Psoas muscle (tissue), 8 donors: ENCODE measurements at places on chromosomes 12 and 14. TPM values are rescaled to one million over a fixed set of nuclear protein-coding genes. Genes with fewer than 3 reads are reported as not detected.

Gene IL31
- total RNA-seq = not detected

Gene TEDC1
- total RNA-seq = 2.0 TPM

Gene KCNA1
- total RNA-seq = not detected

Gene ORAI1
- total RNA-seq = 34.2 TPM

DNA sequence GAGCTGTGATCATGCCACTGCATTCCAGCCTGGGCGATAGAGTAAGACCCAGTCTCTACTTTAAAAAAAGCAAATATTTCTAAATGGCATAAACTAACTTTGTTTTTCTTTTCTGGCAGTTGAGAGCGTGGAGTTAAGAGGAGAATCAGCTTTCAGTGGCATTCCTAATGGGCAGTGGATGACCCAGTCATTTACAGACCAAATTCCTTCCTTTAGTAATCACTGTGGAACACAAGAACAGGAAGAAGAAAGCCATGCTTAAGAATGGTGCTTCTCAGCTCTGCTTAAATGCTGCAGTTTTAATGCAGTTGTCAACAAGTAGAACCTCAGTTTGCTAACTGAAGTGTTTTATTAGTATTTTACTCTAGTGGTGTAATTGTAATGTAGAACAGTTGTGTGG lies 21.2 kb downstream of the TDG start:
- H3K27me3 ChIP-seq = no peaks in the 10 kb centered on the region
- H3K4me3 ChIP-seq = no peak overlapping the region
- H3K36me3 ChIP-seq = peaks cover 13% of the 10 kb centered on the region
- no peak overlapping the region for H3K27ac ChIP-seq
- no peak for DNase-seq

DNA sequence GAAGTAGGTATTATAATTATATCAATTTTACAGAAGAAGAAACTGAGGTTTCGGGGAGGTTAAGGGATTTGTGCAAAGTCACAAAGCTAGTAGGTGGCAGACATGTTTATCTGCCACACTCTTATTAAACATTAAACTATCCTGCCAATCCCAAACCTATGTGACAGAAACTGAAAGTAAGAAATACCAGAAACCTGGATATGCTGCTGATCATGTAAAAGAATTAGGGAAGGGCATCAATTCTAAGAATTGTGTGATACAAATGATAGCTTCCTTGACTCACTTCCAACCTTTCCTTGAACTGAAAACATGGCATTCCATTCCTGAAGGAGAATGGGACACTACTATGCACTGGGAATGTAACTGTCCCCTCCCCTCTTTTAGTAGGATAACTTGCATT lies 16.9 kb downstream of the TAOK3 start:
- H3K4me3 ChIP-seq = no peak overlapping the region
- peaks cover 12% of the 10 kb centered on the region for H3K4me1 ChIP-seq
- no peak for DNase-seq
- H3K36me3 ChIP-seq = no peaks in the 10 kb centered on the region

DNA sequence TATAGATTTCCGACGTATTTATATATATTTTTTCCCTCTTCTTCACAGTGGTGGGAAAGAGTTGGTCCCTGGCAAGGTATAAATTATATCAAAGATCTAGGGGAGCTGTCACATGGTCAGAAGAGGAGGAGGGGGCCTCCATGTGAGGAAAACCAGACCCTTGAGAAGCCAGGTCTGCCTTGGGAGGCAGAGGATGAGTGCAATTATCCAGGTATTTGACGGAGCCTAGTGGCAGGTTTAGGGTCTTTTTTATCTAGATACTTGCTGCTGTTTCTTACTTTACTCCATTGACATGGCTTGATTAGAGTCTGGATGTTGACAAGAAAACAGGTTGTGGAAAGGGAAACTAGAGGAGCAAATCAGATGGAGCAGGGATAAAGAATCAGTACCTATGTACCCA lies 5.5 kb downstream of the COPZ1 start:
- H3K4me1 ChIP-seq = peaks cover 44% of the 10 kb centered on the region
- DNase-seq = no peak
- no peak overlapping the region for H3K27ac ChIP-seq
- no peaks in the 10 kb centered on the region for H3K36me3 ChIP-seq
- H3K4me3 ChIP-seq = no peak overlapping the region
- H3K27me3 ChIP-seq = no peaks in the 10 kb centered on the region

DNA sequence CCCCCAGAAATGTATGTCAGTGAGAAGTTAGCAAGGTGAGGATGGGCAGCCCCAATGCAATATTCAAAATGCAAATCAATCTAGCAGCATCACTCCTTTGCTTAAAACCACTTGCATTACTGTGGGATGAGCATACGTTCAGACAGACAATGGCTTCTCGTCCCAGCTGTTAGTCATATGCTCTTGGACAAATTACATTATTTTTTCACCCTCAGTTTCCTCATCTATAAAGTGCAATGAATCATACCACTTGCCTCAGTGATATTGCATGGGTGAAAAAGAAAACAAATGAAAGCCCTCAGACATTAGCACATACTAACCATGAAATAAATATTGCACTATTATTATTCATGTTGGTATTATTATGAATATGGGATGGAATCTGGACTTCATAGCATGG lies 132.3 kb downstream of the C12orf75 start:
- DNase-seq = no peak
- no peaks in the 10 kb centered on the region for H3K36me3 ChIP-seq
- no peaks in the 10 kb centered on the region for H3K27me3 ChIP-seq
- no peak overlapping the region for H3K4me3 ChIP-seq
